SJCRH30 (cell line): ENCODE measurements at places on chromosomes 2 and 18. TPM values are rescaled to one million over a fixed set of nuclear protein-coding genes. Genes with fewer than 3 reads are reported as not detected.

Gene MROH2A
- not detected in 2 replicates for total RNA-seq

Gene COL4A3
- 0.03 and 0.34 TPM in 2 replicates for total RNA-seq

Gene C2orf92
- 1.3 and 2.4 TPM in 2 replicates for total RNA-seq

Gene ALLC
- not detected in 2 replicates for total RNA-seq

Gene ABCB11
- not detected in 2 replicates for total RNA-seq

Gene FKBP7
- total RNA-seq = 42.6 and 48.4 TPM in 2 replicates

Gene HMSD
- total RNA-seq = not detected in 2 replicates

Gene FOXD4L1
- 0.43 and 1.0 TPM in 2 replicates for total RNA-seq

Gene RHBDD1
- total RNA-seq = 1.5 and 2.0 TPM in 2 replicates

Gene ELAC1
- 4.6 and 7.5 TPM in 2 replicates for total RNA-seq

GRCh38 chr2:219595256-219595655 lies 2.4 kb upstream of the STK11IP start:
- H3K27ac ChIP-seq = peak overlapping the region; percentile 47; the same call in 1 of the 2 replicates
- DNase-seq = peak; percentile 63
- peaks cover 38% of the 10 kb centered on the region for H3K4me1 ChIP-seq
- H3K4me3 ChIP-seq = no peak overlapping the region

DNA sequence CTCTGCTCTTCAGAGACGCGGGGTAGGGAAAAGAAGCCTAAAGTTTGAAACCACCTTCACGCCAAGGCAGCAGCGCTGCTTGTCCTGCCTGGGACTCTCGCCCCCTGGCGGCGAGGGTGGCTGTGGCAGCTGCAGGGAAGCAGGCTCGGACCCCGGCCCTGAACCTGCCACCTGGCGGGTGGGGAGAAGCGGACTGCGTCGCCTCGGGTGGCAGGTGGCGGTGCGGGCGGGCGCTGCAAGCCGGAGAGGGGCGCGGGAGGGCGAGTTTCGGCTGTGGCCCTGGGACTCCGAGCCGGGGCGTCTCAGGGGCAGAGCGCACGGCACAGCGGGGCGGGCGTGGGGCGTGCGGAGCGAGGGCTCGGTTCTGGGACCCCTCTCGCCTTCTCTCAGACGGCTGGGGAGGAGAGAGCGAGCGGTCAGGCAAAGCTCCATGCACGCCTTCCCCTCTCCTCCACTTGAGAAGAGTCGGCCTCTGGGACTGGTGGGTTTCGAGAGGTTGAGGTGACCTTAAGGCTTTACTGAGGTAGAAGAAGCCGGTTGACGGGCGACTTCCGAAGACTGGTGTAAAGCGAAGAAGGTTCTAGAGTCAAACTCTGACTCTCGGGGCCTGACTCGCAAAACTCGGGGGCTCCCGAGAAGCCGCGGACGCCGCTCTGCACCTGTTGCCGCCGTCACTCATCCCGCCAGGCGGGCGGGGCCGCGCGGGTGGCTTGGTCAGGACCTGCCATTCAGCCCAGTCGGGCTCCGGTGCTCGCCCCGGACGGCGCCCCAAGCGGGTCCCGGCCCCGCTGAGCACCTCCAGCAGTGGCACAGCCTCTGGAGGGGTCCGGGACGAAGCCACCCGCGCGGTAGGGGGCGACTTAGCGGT lies 1.1 kb upstream of the BOLL start:
- no peaks in the 10 kb centered on the region for H3K36me3 ChIP-seq
- peak overlapping the region; percentile 44 for H3K4me3 ChIP-seq
- no peak overlapping the region for H3K27ac ChIP-seq
- no peaks in the 10 kb centered on the region for H3K27me3 ChIP-seq
- no peaks in the 10 kb centered on the region for H3K4me1 ChIP-seq

DNA sequence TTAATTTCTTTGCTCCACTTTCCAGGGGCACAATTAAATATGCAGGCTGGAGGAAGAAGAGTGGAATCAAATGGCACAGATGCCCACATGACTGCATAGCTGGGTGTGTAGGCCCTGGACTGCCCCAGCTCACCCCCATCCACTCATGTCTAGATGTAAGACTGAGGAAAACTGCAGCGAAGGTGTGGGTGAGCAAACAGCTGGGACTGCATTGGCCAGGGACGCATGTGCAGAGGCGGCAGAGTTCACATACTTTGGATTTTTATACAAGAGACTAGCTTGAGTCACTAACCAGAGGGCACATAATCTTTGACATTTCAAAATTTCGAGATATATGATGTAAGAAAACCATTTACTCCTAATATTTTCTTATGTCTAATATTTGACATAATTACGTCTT lies 60.1 kb downstream of the SPIRE1 start:
- DNase-seq = peak; percentile 35
- H3K27me3 ChIP-seq = no peaks in the 10 kb centered on the region

- no peaks in the 10 kb centered on the region for H3K27me3 ChIP-seq
- H3K36me3 ChIP-seq = no peaks in the 10 kb centered on the region
- H3K27ac ChIP-seq = no peak overlapping the region
These were observed 10.1 kb downstream of the BIN1 start for GRCh38 chr2:127096718-127097470.

DNA sequence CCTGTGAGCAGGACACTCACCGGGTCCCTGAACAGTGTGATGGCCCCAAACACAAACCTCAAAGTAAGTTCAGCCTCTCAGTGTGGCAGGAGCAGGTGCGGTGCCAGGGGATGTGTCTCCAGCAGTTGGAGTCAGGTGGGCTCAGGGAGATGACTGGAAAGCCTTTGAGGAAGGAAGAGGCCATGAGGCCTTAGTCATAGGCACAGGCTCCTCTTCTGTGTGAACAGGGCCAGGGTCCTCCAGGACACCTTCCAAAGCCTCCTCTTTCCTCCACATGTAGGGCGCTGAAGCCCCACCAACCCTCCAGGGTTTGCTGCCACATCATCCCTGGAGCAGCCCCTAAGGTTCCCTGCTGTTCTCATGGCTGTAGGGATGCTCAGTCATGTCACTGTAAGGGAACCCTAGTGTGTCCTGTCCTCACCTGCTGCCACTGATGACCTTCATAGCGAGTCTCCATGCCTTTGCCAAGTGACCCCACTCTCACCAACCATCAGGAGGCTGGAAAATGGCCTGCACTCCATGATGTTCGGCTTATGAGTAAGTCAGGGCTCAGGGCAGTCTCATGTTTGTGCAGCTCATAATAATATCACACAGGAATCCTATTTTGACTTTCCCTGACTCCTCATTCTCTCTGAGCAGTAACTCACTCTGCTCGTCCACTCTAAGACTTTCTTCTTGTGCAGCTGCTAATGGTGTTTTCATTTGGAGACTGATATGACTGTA lies 1152.9 kb downstream of the RPIA start:
- DNase-seq = no peak
- H3K27ac ChIP-seq = no peak overlapping the region
- no peak overlapping the region for H3K4me3 ChIP-seq
- no peaks in the 10 kb centered on the region for H3K36me3 ChIP-seq

- no peaks in the 10 kb centered on the region for H3K27me3 ChIP-seq
- peak overlapping the region; percentile 38 for H3K27ac ChIP-seq
- peak overlapping the region; percentile 46 for H3K4me3 ChIP-seq
- DNase-seq = peak; percentile 58
- H3K36me3 ChIP-seq = no peaks in the 10 kb centered on the region
These were observed 14.9 kb upstream of the KLF11 start for GRCh38 chr2:10028407-10028987.

- no peaks in the 10 kb centered on the region for H3K27me3 ChIP-seq
- H3K27ac ChIP-seq = peak overlapping the region; percentile 85
- H3K4me3 ChIP-seq = peak overlapping the region; percentile 76
- H3K36me3 ChIP-seq = peaks cover 13% of the 10 kb centered on the region
- peaks cover 5% of the 10 kb centered on the region; the same call in 1 of the 2 replicates for H3K4me1 ChIP-seq
These were observed 793 bp downstream of the CNRIP1 start for GRCh38 chr2:68318914-68319397.

DNA sequence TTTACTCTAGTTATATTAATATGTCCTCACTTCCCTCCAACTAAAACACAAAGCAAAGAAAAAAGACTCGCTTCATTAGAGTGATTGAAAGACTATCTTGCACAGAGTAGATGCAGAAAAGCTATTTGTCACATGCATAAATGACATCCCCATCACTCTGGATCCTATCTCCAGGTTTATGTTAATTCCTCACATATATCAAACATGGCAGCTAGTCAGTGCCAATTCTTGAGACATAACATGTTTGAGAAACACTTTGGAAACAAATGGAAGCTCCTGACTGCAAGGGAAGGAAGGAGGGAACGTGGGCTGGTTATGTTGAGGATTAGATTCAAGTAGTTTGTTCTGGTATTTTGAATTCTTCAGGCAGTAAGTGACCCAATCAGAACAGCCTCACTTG lies 89.8 kb upstream of the BCL2L11 start:
- H3K4me3 ChIP-seq = no peak overlapping the region
- DNase-seq = no peak
- H3K36me3 ChIP-seq = no peaks in the 10 kb centered on the region

GRCh38 chr2:207481924-207482323 lies 47.8 kb upstream of the CREB1 start:
- H3K4me1 ChIP-seq = no peaks in the 10 kb centered on the region
- no peaks in the 10 kb centered on the region for H3K36me3 ChIP-seq
- no peak overlapping the region for H3K4me3 ChIP-seq
- no peaks in the 10 kb centered on the region for H3K27me3 ChIP-seq
- no peak overlapping the region for H3K27ac ChIP-seq
- DNase-seq = peak; percentile 3

GRCh38 chr2:11718606-11719005 lies 27.8 kb upstream of the LPIN1 start:
- no peak overlapping the region for H3K4me3 ChIP-seq
- H3K4me1 ChIP-seq = no peaks in the 10 kb centered on the region
- no peak overlapping the region for H3K27ac ChIP-seq
- no peak for DNase-seq

GRCh38 chr2:179655627-179656026 lies 205.8 kb downstream of the ZNF385B start:
- no peaks in the 10 kb centered on the region for H3K36me3 ChIP-seq
- no peak overlapping the region for H3K4me3 ChIP-seq
- peaks cover 6% of the 10 kb centered on the region; the same call in 1 of the 2 replicates for H3K4me1 ChIP-seq
- no peaks in the 10 kb centered on the region for H3K27me3 ChIP-seq
- no peak for DNase-seq
- no peak overlapping the region for H3K27ac ChIP-seq

DNA sequence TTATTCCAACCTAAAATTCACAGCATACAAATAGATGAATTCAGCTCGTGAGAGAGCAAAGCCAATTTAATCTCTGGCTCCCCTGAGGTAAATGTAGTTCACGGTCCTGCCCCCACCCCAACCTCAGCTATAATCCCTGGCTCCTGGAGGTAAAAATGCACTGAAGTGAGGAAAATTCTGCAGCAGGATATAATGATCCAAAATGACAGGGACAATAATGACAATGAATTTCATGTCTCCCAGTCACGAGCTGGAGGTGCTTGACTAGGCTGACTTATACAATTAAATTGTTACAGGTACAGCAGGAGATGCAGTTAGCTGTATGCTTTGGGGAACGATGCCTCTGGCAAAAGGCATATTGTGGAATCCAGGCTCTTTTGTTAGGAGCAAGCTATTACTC lies 82.0 kb downstream of the GPD2 start:
- no peaks in the 10 kb centered on the region for H3K4me1 ChIP-seq
- H3K27ac ChIP-seq = no peak overlapping the region
- H3K4me3 ChIP-seq = no peak overlapping the region
